D721Med (cell line): ENCODE measurements at places on chromosomes 3 and 15.

GRCh38 chr3:17431484-17432045 lies 310.9 kb downstream of the TBC1D5 start:
- DNase-seq, result no peak

DNA sequence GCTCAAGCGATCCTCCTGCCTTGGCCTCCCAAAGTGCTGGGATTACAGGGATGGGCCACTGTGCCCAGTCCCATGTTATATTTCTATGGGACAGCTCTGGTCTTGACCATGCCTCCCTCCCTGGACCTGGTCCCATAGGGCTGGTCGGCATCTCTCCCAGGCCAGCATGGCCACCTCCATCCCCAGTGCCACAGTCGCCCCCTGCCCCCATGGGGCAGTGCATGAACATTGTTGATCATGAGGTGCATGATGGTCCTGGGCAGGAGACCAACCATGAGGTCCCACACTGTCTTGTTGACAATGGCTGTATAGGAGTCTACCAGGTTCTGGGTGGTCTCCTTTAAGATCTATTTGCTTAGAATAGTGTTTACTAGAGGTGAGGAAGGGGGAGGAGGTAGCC lies 6.5 kb downstream of the RPS17 start:
- DNase-seq, result no peak

GRCh38 chr3:86168512-86168911 lies 822.4 kb downstream of the VGLL3 start:
- no peak for DNase-seq

GRCh38 chr3:157475921-157476414 lies 27.2 kb downstream of the VEPH1 start:
- DNase-seq, result no peak

DNA sequence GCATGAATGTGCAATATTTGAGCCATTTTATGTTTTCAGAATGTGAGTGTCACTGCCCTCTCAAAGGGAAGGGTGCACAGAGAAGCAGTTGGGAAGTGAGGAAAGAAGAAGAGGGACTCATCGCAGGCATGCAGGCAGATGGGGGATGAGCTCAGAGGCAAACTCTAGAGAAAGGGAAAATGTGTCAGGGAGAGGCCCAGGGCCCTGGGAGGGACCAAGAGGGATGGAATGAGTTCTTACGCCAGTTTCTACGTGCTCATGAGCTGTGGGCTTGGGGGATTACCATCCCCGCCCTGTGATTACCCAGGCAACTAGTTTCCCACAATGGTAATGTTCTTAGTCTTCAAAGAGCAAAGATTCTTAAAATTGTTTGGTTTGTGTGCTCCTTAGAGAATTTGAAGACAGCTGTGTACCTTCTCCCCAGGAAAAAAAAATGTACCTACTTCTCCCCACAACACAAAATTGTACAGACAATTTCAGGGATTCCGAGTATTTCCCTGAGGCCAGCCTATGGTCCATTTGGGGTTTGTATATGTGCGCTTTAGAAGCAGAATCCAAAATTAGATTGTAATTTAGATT lies 17.8 kb downstream of the GCSAM start:
- DNase-seq, result no peak
